Activated naive CD8-positive, alpha-beta T cell treated with anti-CD3 and anti-CD28 coated beads, Interleukin-2, amount 50 U/mL, for 24 hours (primary cell): ENCODE measurements at places on chromosomes 13 and 19.

DNA sequence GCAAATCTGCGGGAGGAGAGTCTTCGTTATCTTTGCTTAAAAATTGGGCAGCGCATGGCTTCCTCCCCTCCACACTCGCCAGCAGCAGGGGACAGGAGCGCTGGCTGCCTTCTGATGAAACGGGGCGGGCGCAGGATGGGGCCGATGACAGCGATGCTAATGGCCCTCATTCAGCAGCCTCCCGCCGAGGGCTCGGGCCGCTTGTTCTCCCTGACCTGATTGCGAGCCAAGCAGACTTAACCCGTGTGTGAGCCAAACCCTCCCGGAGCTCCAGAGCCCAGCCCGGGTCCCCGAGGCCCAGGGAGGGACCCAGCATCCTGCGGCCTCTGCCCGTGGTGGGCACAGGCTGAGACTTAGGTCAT is 90.3 kb downstream of the KDM4B start:
- DNase-seq = no peak

GRCh38 chr19:18153556-18154134 is 682 bp downstream of the PIK3R2 start:
- DNase-seq = peak; percentile 31

DNA sequence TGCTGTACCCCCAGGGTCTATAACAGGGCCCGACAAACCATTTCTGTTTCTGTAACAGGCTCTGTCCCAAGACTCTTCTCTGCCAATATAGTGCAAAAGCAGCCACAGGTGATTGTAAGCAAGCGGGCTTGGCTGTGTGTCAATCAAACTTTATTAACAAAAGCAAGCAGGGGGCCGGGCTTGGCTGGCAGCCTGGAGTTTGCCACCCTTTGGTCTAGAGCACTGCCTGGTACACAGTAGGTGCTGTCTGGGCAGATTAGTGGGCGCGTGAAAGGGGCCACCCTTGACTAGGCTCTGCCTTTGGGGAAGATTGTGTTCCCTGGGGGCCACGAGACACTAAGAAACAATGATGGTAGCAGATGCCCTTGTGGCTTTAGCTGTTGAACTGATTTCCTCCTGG is 27.4 kb downstream of the CCL25 start:
- DNase-seq = no peak

GRCh38 chr13:30934803-30935202 is 2.3 kb downstream of the TEX26 start:
- DNase-seq = no peak

DNA sequence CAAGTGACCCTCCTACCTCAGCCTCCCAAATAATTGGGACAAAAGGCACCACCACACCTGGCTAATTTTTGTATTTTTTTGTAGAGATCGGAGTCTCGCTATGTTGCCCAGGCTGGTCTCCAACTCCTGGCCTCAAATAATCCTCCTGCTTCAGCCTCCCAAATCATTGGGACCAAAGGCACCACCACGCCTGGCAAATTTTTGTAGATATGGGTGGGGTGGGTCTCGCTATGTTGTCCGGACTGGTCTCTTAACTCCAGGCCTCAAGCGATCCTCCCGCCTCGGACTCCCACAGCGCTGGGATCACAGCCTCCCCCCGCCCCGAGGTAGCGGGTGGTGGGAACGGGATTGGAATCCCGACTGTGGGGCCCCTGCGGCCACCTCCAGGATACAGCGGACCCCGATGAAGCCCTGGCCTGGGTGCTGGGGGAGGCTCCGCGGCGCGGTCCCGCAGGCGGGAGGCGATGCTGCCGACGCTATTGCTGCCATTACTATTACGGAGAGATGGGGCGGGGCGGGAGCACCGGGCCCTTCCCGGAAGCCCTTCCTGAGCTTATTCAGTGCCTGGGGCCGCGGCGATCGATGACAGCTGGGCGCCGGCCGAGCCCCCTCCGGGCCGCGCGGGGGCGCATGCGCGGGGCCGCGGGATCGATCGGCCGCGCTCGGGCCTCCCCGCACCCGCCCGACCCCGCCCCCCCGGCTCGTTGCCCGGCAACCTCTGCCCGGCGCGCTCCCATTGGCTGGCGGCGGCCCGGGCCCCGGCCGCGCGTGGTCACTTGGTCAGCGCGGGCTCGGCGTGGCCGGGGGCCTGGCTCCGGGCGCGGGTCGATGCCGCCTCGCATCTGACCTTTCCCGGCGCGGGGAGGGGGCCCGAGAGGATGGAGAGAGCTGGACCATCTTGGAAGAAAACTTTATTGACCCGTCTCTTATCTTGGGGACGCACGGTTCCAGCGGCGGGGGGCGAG is 27.9 kb upstream of the ONECUT3 start:
- DNase-seq = peak; percentile 61
